ENCODE measurements at places on chromosomes 2 and 18. TPM values are rescaled to one million over a fixed set of nuclear protein-coding genes. Genes with fewer than 3 reads are reported as not detected.

DNA sequence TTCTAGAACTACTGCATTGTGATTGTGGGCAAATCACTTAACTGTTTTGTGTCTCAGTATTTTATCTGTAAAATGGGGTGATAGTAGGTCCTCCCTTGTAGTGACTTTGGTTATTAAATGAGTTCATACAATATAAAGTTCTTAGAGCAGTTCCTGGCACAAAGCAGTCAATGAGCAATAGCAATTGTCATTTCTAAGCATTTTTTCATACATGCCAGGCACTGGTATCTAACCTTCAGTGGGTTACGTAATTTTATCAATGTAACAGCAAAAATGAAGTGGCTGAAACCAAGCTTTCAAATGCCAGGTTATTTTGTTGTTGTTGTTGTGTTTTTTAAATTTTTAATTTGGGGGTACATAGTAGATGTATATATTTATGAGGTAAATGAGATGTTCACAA, 401.9 kb downstream of the MEIS1 start:
- no peak for DNase-seq

GRCh38 chr2:586641-587076, 90.5 kb downstream of the TMEM18 start:
- no peak for DNase-seq

DNA sequence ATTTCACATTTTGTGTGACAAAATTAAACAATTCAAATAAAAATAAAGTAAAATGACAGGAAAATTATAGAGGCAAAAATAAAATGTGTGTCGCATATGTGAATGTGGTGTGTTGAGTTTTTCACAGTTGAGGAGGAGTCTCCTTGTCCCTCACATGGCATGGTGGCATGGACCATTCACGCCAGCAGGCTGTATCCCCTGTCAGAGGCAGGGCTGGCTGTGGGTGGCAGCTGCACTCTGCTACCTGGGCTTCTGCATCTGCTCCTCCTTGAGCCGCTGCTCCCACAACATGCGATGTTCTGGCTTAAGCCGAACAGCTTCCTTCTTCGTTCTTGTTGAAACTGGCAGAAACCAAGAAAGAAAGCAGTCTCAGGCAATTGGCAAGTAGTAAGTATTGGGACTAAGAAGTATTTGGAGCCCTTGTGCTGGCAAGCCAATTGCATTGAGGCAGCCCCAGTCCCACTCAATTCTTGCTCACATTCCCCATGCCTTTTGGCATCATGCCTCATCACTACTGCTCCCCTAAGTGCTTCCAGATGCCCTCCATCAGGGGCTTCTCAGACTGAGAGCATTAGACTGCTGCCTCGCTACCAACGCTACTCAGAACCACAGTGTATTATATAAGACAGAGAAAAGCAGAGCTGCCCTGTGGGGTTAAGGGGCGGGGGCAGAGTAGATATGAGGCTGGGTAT, 177.9 kb upstream of the NABP1 start:
- DNase-seq = no peak

DNA sequence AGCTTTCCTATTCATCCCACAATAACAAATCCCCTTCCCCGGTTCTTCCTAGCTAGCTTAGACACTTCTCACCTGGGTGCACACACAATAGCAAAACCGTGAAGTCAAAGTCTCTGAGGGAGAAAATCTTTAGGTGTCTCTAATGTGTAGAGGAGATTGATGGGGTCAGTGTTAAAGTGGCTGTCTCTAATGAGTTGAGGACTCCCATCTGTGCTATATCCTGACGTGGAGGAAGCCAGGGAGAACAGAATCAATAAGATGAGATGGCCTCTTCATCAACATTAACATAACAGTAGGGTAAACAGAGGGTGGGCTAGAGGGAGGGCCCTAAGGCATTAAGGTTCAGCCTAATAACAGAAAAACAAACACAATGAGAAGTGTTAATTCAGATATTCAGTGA, 120.4 kb downstream of the SLC5A7 start:
- no peak for DNase-seq

GRCh38 chr2:8328217-8328616, 353.6 kb upstream of the ID2 start:
- no peak for DNase-seq

DNA sequence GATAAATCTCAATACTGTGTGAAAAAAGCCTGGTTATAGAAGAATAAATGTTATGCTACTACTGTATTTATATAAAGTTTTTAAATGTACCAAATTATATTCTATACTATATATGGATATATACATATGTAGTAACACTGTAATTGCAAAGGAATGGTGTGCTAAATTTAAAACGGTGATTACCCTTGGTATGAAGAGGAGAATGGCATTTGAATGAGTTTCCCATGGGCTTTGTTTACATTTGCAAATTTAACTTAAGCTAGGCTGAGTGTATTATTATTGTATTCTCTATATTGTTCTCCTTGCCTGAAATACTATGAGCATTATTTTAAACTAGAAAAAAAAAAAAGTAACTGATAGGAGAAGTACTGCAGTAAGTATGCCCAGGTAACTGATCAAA, 4.7 kb upstream of the SP3 start:
- DNase-seq = no peak

DNA sequence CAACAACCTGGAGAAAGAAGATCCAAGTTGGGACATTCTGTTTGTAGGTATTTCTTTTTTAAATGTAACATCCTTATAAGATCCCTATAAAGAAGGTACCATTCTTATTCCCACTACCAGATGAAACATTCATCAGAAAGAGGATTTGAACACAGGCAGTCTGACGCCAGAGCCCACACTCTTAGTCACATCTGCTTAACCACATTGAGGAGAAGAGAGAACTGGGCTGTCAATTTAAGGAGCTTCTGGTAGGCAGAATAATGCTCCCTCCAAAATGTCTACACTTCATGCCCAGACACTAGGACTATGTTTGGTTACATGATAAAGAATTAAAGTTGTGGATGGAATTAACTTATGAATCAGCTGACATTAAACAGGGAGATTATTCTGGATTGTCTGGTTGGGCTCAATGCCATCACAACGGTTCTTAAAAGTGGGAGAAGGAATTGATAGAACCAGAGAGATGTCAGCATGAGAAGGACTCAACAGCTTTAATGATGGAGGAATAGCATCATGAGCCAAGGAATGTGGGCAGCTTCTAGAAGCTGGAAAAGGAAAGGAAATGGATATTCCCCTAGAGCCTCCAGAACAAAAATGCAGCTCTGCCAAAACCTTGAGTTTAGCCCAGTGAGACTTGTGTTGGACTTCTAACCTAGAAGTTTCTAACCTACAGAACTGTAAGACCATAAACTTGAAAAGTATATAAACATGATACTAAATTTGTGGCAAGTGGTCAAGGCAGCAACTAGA, 82.2 kb downstream of the KLF7 start:
- DNase-seq = no peak

DNA sequence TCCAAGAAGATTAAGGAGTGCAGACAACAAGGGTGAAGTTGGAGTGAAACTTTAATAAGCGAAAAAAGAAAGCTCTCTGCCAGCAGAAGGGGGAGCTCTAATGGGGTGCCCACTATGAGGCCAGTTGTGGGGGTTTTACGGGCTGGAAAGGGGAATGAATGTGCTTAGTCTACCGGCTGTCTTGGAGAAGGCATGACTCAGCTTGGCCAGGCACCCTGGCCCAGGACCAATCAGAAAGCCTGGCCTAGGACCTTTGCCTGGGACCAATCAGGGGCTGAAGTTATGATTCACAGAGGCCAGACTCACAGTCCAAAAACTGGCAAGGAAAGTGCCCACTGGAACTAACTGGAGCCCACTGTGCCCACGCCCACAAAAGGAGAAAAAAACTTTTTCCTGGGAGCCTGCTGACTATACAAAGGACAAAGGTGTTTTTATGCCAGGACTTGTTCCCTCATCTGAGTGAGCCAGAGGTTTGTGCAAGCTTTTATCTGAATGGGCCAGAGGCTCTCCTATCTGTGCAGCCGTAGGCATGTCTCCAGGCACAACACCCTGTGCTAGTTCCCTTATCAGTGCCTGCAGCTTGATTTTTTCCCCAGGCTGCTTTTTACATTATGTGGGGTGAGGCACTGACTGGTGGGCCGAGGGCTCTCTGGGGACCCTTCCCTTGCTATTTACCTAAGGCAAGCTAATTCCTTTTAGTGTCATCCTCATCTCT, 18.6 kb downstream of the CMPK2 start:
- no peak for DNase-seq

GRCh38 chr18:58416014-58416703, 212.7 kb downstream of the ALPK2 start:
- DNase-seq = no peak

DNA sequence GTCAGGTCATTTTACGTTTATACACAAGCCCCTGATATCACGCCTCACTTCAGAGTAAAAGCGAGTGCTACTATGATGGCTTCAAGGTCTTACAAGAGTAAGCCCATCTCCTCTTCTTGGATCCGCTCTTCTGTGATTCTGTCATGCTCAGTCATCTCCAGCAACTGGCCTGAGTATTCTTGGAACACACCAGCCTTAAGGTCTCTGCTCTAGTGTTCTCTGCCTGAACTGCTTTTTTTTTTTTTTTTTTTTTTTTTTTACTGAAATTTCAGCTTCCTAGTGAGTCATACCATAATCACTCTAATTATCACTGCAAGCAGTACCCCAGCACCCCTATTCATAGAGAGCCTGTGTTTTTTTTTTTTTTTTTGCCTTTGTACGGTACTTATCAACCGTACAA, 1228.9 kb downstream of the CNTNAP5 start:
- DNase-seq = no peak

DNA sequence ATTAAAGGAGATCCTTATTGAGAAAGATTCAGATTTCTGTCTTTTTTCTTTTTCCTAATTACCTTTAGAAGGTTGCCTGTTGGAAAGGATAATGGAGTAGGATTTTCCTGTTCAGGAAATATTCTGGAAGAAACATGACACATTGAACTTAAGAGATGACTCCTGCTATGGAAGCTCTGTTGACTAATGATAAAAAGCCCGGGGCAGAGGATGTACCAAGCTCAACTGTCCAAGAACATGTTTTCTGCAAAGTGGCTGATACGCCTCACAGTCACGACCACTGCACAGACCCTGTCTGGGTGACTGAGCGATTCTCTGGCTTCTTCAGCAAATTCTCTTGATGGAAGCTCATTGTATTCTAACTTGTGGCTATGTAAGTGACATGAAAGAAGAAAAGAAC, 86.2 kb upstream of the THOC1 start:
- DNase-seq = no peak

DNA sequence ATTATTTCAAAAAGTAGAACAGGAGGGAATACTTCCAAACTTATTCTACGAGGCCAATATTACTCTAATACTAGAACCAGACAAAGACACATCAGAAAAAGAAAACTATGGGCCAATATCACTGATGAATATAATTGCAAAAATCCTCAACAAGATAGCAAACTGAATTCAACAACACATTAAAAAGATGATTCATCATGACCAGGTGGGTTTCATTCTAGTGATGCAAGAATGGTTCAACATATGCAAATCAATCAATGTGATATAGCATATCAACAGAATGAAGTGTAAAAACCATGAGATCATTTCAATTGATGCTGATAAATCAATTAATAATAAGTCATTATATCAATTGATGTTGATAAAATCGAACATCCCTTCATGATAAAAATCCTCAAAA, 22.4 kb upstream of the EML6 start:
- no peak for DNase-seq

DNA sequence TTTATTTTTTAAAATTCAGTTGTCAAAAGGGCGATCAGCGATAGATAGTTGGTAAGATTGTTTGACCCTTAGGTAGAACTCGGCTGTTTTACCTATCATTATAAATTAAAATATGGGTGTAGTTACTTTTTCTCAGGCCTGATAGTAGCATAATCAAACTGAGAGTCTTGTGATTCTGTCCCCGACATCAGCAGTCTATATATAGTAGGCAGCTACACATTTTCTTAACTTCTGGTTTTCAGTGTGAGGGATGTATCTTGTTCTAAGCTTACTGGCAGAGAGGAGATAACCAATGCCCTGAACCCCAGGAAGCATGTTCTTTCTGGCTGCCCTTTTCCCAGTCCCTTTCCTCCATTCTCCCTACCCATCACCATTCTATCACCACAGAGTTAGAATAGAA, 56.6 kb downstream of the XRCC5 start:
- no peak for DNase-seq

DNA sequence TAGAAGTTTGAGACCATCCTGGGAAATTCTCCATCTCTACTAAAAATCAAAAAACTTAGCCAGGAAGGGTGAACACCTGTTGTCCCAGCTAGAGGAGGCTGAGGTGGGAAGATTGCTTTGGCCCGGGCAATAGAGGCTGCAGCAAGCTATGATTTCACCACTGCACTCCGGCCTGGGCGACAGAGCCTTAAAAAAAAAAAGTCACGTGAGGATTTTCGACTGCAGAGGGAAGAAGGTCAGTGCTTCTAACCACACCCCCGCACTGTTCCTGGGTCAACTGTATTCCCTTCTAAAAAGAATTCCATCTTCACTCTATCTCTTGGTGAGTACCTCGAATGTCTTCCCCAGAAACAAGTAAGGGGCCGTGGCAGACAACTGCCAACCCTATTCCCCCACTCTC, 31.3 kb downstream of the ADAM17 start:
- no peak for DNase-seq

GRCh38 chr2:14540015-14540414, 92.5 kb upstream of the LRATD1 start:
- DNase-seq = no peak

- DNase-seq = no peak
Observed at GRCh38 chr2:143852759-143853158, 667.2 kb downstream of the ZEB2 start.

GRCh38 chr2:160942476-160943142, 217.6 kb upstream of the TANK start:
- DNase-seq = no peak

The DPP10 gene
- not detected for total RNA-seq

The HOXD4 gene
- 4.9 TPM for total RNA-seq

The MYOM1 gene
- 1.2 TPM for total RNA-seq

The ZNF521 gene
- total RNA-seq = 18.7 TPM

The MYO7B gene
- total RNA-seq = not detected

The TXNDC2 gene
- total RNA-seq = 0.49 TPM

The GCG gene
- not detected for total RNA-seq

The CPLX4 gene
- total RNA-seq = not detected

The CCDC74B gene
- 10.3 TPM for total RNA-seq

The PLGLB2 gene
- total RNA-seq = 2.0 TPM

The CLEC4F gene
- total RNA-seq = 0.49 TPM

The GKN1 gene
- not detected for total RNA-seq

The CDH2 gene
- total RNA-seq = 3.7 TPM

The ALK gene
- 0.74 TPM for total RNA-seq

The TMEM37 gene
- 3.2 TPM for total RNA-seq

Data from vagina (tissue), 2 donors.